ENCODE measurements at places on chromosomes 1 and 21. TPM values are rescaled to one million over a fixed set of nuclear protein-coding genes. Genes with fewer than 3 reads are reported as not detected.

- no peak for DNase-seq
These were observed 168.0 kb upstream of the RAB4A start for GRCh38 chr1:229102741-229103391.

DNA sequence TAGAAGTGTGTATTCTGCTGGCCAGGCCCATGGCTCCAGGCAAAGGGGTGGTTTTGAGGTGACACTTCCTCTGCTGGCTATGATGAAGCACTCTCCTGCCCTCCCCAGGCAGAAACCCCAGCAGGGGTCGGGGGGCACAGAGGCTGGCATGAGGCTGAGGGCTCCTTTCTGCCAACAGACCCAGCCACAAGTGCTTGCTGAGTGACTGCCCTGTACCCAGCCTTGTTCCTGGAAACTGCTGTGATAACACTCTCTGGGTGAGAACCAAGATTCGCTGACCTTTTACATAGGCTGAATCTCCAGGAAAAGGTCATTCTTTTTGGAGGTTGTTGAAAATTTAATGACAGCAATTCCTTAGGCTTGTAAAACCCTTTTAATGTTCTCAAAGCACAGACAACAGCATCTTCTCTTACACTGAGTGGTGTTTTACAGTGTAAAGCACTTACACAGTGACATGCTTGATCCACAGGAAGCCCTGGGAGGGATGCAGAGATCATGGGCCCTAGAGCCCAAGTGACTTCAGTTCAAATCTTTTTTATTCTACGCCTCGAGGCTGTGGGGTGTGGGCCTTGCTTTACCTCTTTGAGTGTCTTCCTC lies 155.5 kb upstream of the FGGY start:
- DNase-seq = no peak

- DNase-seq = peak; percentile 86
These were observed 16.4 kb upstream of the RAB29 start for GRCh38 chr1:205791568-205792180.

GRCh38 chr1:194618101-194618500 lies 1431.7 kb upstream of the B3GALT2 start:
- no peak for DNase-seq

DNA sequence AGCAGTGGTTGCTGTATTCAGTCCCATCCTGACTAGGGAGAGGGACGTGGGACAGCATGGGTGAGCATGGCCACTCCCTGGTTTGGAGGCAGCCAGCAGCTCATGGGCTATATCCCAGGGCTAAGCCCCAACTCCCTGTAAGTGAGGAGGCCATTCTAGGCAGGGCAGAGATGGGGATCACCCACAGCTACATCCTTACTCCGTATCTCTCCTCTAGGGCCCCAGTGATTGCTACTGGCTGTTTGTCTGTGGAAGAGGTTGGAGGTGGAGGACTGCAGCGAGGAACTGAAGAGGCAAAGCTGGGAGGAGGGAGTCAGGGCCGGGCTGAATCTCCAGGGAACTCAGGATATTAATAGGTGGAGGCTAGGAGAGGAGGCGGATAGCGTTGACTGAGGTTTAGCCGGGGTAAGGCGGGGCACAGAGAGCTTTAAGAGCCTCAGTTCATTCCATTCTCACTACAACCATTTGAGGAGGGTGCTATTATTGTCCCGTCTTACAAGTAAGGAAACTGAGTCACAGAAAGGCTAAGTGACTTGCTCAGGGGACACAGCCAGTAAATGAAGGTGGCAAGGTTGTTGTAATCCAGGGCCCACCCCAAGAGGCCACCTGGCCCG lies 6.8 kb downstream of the OLIG2 start:
- peak; percentile 54 for DNase-seq

DNA sequence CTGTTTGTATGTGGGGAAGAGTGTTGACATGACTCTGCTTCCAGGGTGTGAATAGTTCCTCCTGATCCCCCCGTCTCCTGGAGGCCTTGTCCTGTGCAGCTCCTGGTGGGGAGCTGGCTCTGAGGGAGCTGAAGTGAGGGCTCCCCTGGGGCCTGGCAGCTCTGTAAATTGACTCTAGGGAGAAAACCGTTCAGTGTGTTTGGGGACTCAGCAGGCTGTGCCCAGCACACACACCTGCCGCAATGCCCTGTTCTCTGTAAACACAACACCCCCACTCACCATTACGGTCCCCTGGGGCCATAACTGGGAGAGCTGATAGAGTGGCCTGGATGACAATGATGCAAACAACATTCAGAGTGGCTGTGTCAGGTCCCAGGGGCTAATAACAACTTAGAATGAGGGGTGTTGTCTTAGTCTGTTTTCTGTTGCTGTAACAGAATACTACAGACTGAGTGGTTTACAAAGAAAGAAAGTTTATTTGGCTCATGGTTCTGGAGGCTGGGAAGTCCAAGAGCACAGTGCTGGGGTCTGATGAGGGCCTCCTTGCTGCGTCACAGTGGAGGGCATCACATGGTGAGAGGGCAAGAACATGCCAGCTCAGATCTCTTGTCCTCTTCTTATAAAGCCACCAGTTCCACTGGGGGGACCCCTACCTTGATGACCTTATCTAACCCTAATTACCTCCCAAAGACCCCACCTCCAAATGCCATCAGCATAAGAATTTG lies 15.3 kb downstream of the ADORA1 start:
- DNase-seq = no peak

DNA sequence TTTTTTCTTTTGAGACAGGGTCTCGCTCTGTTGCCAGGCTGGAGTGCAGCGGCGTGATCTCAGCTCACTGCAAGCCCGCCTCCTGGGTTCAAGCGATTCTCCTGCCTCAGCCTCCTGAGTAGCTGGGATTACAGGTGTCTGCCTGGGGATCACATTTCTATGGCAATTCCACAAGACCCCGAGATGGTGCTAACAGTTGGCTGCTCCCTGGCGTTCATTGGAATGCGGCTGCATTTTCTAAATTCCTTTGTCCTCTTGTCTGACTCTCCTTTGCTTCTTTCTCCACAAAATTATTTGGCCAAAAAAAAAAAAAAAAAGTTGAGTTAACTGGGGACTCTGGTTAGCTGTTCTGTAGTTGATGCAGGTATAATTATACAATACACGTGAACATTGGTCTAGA lies 176.4 kb downstream of the ETS2 start:
- peak; percentile 82 for DNase-seq

GRCh38 chr1:85407746-85408377 lies 57.1 kb downstream of the DDAH1 start:
- no peak for DNase-seq

GRCh38 chr1:9658199-9658598 lies 6.7 kb downstream of the PIK3CD start:
- no peak for DNase-seq

DNA sequence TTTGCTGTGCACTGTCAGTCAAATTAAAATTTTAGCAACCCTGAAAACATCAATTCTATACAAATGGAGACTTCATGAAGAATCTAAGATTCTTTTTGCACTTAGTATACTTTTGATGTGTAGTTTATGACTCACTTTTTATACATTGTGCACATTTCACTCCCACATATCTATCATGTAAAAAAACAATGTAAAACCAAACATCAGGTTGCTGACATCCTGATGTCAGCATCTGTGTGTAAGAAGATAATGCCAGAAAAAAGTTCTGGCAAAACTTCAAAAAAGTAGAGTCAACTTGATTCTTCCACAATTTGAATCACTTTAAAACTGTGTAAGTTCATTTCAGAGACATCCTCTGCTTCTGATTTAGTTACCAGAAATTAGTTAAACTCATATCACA lies 115.7 kb downstream of the CENPF start:
- DNase-seq = no peak

- DNase-seq = no peak
These were observed 15.1 kb upstream of the PLA2G2E start for GRCh38 chr1:19938472-19938871.

DNA sequence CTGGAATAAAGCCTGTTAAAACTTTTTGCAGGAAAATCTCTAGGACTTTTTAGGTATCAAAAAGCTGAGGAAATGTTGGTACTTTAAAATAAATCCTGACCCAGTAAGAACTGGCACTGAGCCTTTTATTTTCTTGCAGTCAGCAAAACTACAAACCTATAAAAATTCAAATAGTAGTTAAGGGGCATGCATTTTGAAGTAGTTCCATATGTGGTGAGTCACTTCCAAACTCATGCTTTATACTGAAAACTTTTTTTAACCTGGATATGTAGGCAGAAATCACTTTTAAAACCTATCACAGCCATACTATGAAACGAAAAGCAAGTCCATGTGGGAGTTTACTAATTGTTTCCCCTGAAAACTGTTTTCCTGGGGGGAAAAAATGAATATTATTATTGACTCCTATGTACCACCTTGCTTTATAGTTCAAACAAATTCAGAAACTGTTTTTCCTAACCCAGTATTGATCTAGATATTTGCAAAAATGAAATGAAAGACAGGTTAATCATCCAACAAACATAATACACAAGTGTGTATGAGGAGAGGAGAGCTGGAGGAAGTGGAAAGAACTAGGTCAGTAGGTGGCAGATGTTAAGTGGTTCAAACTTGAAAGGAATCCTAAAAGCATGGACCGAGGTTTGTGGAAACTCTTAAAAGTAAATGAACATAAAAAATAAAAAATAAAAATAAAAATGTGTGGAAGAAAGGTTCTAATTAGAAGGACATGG lies 30.5 kb downstream of the NRIP1 start:
- no peak for DNase-seq

DNA sequence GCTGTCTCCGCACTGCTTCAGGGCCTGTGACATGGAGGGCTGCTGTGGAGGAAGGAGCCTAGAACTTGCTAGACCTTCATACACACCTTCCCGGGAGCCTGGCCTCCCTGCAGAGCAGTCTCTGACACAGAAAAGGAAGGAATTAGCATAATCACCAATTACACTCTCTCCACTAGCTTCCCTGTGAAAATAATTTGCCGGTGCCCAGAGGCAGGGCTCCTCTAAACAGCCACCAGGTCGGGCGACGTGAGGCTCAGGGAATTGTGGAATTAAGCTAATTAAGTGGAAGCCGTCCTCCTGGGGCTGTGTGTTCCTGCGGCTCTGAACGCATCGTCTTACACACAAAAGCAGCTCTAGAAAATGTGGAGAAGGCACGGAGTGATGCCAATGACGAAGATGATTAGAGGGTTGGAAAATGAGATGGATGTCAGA lies 82.6 kb downstream of the NENF start:
- DNase-seq = peak; percentile 60

DNA sequence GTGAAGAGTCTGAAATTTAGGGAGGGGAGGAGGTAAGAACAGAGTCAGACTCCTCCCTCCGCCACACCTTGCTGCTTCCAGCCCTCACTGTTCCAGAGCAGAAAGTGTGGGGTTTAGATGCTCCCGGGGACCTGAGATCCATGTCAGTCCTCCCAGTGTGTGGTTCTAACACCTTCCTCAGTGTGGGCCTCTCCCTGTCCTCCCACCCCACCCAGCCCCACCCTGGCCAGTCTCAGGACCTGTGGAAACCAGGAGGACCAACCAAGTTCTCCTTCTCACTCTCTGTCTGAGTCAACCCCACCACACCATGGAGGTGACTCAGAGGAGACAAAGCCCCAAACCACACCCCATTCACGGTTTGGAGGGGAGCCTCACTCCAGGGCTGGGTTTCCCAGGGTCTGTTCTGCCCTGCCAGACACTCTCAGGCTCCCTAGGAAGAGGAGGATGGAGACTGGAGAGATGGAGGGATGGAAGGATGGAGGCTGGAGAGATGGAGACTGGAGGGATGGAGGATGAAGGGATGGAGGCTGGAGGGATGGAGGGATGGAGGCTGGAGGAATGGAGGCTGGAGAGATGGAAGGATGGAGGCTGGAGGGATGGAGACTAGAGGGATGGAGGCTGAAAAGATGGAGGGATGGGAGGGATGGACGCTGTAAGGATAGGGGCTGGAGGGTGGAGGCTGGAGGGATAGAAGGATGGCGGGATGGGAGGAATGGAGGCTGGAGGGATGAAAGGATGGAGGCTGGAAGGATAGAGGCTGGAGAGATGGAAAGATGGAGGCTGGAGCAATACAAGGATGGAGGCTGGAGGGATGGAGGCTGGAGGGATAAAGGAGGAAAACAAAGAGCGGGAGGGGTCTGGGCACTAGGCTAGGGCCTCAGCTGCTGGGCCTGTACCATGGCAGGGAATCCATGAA lies 100.9 kb upstream of the RUNX3 start:
- DNase-seq = no peak

- DNase-seq = peak; percentile 81
These were observed 926 bp downstream of the POU3F1 start for GRCh38 chr1:38045401-38046332.

GRCh38 chr1:228339059-228339704 lies 67.5 kb downstream of the TRIM11 start:
- DNase-seq = no peak

DNA sequence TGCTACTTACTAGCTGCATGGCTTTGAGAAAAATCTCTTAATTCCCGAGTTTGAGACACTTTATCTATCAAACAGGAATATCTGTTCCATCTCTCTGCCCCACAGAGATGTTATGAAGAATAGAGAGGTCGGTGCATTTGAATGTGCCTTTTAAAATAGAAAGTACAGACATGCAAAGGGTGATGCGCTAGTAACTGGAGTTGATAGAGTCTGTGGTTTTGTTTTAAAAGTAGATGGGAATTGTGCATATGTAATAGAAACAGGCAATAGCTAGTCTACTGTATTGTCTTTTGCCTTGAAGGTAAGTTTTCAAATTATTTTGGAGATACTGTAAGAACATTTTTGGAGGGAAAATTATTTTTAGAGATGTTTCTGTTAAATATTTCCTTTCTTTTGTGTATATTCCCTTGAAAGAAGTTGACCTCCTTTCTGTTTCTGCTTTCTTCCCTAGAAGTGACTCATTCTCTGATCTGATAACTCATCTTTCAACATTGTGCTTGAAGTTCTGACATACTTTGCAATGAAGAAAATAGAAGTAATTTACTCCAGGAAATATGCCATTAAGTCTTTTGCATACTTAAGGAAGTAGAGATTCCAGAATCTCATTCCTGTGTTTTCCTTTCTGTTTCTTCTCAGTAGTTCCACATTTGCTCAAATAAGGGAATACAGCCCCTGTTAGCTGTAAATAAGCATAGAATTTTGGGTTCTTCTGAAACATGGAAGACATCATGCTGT lies 151.6 kb downstream of the SDCCAG8 start:
- DNase-seq = no peak

DNA sequence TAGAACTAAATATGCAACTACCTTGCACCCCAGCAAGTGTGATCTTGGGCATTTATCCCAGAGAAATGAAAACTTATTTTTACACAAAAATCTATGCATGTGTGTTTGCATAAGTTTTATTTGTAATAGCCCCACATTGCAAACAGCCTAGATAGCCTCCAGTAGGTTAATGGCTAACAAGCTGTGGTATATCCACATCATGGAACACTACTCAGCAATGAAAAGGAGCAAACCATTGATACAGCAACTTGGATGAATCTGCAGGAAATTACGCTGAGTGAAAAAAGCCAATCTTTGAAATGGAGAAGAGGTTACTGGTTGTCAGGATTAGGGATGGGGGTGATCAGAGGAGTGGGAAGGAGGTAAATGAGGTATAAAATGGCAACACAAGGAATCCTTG lies 67.8 kb downstream of the HHAT start:
- no peak for DNase-seq

- peak; percentile 46 for DNase-seq
These were observed 394.5 kb downstream of the LMO4 start for GRCh38 chr1:87723193-87723592.

Gene S100A2
- total RNA-seq = 0.94 TPM

Gene FAM20B
- total RNA-seq = 34.5 TPM

Gene MCL1
- total RNA-seq = 165 TPM

Gene ZFP69
- 9.2 TPM for total RNA-seq

Gene WDR64
- total RNA-seq = not detected

Gene OVAAL
- total RNA-seq = not detected

Gene GPR161
- 16.6 TPM for total RNA-seq

Gene GUCA2B
- not detected for total RNA-seq

Gene SLC44A5
- 8.0 TPM for total RNA-seq

Gene BRINP3
- not detected for total RNA-seq

Gene DNASE2B
- total RNA-seq = 0.38 TPM

Gene DDR2
- total RNA-seq = 0.17 TPM

Gene ZNF697
- total RNA-seq = 17.3 TPM

Gene HSD3B2
- total RNA-seq = 0.07 TPM

Gene RAD54L
- total RNA-seq = 42.2 TPM

All from H7 (cell line).